ENCODE measurements at places on chromosomes 7 and 10.

DNA sequence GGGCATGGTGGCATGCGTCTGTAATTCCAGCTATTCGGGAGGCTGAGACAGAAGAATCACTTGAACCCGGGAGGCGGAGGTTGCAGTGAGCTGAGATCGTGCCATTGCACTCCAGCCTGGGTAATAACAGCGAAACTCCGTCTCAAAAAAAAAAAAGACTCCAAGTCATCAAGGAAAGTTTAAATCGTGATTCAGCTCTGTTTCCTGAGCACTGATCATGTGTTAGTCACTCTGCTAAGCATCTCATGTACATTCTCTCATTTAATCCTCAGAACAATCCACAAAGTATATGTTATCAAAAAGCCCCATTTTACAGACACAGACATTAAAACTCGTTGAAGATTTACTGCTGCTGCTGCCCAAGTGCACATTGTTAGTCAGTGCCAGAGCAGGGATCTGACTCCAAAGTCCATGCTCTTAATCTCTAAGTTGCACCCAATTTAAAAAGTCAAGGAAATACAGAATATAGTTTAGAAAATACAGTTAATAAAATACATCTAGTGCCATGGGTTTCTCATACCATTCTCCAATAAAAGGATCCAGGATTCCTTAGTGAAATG lies 6.2 kb downstream of the PIK3AP1 start:
- DNase-seq: peak; percentile 13

DNA sequence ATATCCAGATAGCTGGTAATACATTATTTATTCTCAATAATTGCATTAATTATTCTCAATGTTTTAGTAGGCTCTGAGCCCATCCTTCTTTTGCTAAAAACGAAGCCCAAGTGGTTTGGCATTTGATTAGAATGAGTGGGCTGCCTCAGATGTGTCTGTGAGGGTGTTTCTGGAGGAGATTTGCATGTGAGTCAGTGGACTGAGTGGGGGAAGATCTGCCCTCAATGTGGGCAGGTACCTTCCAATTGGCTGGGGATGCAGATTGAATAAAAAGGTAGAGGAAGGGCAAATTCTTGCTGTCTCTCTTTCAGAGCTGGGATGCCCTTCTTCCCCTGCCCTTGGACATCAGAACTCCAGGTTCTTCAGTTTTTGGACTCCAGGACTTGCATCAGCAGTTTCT lies 290.6 kb upstream of the SMIM30 start:
- no peak for DNase-seq

GRCh38 chr10:50624413-50624865 lies 683 bp upstream of the SGMS1 start:
- peak; percentile 89 for DNase-seq

DNA sequence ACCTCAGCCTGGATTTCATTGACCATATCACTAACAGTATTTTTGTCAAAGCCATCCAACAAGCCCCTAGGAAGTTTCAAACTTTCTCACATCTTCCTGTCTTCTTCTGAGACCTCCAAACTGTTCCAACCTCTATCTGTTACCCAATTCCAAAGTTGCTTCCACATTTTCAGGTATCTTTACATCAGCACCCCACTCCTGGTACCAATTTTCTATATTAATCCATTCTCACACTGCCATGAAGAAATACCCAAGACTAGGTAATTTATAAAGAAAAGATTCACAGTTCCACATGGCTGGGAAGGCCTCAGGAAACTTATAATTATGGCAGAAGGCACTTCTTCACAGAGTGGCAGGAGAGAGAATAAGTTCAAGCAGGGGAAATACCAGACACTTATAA lies 571.9 kb upstream of the PHF14 start:
- DNase-seq: no peak

GRCh38 chr7:150412016-150412415 lies 32.9 kb downstream of the ZNF775 start:
- no peak for DNase-seq

DNA sequence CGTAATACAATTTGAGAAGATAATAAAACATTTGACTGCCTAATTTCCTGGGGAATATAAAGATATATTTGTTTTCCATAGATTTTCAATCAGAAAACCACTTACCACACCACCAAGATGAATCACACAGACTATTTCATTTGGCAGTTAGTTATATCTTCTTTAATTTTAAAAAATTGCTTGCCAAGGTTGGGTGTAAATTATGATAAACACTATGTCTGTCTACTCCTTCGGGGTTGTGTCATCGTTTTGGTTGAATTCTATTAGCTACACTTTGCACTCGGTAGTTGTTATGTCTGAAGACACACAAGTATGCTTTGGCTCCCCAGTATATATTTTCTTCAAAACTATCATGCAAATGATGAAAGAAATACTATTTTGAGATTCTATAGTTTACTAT lies 594.8 kb upstream of the SEMA3D start:
- DNase-seq: no peak

- no peak for DNase-seq
Observed at GRCh38 chr10:108275895-108276685, 1111.6 kb upstream of the SORCS1 start.

DNA sequence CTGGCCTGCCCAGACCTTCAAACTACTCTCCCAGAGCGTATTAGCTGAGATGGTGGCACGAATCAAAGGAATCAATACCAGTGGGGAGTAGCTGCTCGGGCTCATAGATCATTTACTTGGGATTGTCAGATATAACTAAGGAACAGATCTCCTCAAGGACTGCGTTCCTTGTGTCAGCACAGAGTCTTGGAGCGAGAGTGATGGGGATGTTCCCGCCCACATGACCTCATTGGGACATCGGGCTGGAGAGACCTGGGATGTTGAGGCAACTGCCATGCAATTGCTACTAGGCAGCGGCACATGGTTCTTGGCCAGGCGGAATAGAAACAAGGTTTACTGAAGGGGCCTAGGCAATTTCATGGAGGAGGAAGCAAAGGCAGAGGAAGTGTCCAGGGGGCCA lies 132.6 kb downstream of the FRMD4A start:
- no peak for DNase-seq

DNA sequence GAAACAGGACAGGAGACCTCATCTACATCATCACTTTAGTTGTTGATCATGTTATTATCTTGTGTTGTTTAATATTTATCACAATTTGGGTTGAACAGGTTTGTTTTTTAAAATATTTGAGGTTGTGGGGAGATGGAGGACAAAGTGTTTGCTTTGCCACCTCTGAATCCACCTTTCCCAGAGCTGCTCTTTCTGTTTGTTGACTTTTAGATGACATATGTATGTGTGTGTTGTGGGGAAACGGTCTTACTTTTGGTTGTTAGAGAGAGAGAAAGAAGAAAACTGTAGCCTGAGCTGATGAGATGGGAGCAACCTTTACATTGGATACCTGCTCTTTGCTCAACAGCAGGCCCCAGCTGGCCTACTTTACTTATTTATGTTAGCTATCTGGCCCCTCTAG lies 19.0 kb upstream of the SLC16A12 start:
- DNase-seq: no peak

DNA sequence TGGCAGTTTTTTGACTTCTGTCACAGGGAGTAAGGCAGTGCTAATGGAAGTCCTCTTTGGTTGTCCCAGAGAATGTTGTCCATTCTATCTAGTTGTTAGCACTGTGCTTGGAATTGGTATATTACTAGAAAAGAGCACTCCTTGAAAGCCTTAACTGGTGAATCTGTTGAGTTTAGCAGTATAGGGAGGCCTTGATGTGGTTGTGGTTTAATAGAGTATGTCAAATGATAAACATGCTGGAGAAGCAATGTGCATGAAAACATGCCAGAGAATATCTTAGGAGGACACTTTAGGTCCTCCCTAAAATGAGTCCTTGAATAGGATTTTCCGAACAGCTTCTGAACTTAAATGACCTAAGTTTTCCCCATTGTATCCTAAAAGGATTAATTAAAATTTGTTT lies 98.6 kb downstream of the BTRC start:
- DNase-seq: no peak

DNA sequence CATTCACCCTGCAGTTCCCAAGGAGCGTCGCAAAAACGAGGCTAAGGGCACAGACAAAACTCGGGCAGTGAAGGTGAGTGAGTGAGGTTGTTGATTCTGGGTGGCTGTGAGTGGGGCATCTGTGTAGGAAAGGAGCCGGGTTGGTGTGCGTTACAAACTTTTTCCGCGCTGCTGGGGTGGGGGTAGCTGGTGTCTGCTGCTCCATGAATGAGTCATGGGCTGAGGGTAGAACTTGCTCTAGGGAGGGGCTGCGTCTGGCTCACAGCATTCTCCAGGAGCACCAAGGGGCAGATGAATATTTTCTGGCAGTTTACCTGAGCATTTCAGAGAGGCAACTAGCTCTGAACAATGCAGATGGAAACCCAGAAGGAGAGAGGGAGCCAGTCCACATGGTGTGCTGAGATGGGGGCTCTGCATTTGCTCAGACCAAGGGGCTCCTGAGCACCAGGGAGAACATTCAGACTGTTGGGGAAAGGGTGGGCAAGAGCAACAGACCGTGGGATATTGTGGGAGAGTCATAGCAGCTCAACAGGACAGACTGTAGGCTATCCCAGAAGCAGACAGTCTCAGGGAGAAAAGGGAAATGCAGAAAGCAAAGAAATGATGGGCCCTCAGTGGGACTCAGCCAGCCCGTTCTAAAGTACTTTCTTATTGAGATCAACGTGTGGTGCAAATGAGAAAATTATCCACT lies 18.8 kb downstream of the NOBOX start:
- no peak for DNase-seq

DNA sequence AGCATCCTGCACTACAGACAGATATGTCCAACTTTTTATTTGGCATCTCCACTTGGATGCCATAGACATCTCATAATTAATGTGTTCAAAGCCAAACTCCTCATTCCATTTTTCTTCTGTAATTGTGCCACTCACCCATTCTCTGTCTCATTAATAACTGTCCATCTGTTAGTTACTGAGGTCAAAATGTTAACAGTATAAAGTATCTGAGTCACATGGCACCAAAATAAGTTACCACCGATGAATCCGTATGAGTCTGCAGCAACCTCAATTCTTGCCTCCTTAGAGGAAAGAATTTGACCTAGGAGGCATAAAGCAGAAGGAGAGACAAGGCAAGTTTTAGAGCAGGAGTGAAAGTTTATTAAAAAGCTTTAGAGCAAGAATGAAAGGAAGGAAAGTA lies 16.5 kb upstream of the NT5C3A start:
- no peak for DNase-seq

- DNase-seq: no peak
Observed at GRCh38 chr10:69218831-69219230, 1.3 kb upstream of the HKDC1 start.

- no peak for DNase-seq
Observed at GRCh38 chr7:38833329-38833728, 75.7 kb downstream of the VPS41 start.

- peak; percentile 69 for DNase-seq
Observed at GRCh38 chr10:79562135-79562756, 2.0 kb upstream of the SFTPA2 start.

GRCh38 chr7:120272701-120273475 lies at the start of gene KCND2:
Gene KCND2, plus strand, starts transcription at chr7:120273175.
- no peak for DNase-seq

DNA sequence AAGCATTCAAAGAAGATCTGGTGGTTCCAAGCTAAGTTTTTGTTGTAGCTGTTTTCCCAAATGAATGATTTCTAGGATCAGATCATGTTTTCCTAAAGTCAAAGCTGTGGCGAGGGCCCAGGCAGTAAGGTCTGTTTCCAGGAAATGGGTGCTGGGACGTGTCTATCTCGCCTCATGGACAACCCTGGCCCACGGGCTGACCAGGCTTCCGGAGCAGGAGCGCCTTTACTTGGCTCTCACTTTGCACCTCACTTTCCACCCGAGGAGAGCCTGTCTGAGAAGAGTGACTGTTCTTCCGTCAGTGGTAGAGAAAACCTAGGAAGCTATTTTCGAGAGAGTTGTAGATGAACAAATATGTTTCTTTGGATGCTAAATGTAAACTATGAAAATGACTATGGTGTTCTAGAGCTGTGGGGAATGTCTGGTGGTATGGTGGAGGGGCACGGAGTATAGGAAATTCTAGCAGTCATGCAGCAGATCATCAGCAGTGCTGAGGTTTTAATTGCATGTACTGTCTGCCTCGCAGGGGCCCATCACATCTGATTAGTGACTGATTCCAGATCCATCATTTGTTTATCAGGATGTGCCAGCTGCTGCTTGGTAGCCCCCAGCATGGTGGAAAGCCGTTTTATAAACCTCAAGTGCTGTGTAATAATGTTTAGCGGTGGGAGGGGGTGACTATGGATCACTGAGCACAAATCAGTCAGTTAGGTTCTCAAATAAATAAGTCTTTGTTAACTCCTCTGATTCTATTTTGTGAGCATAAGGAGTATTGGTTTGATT lies 66.6 kb downstream of the VWC2 start:
- DNase-seq: no peak

DNA sequence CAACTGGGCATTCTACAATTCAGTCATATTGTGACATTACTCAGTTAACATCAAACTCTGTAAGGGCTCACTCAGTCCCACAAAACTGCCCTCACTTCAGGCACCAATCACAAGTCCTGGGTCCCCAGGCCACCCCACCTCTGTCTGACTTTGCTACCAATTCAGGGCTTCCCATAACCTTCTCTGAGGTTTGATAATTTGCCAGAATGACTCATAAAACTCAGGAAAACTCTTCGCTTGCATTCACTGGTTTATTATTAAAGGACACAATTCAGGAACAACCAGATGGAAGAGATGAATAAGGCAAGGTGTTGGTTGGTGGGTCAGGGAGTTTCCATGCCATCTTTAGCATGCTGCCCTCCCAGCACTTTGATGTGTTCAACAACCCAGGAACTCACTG lies 41.3 kb downstream of the AVL9 start:
- DNase-seq: no peak

- peak; percentile 80 for DNase-seq
Observed at GRCh38 chr7:31488562-31489203, 25.2 kb upstream of the ITPRID1 start.

- no peak for DNase-seq
Observed at GRCh38 chr7:33873981-33874750, 31.2 kb upstream of the BMPER start.

DNA sequence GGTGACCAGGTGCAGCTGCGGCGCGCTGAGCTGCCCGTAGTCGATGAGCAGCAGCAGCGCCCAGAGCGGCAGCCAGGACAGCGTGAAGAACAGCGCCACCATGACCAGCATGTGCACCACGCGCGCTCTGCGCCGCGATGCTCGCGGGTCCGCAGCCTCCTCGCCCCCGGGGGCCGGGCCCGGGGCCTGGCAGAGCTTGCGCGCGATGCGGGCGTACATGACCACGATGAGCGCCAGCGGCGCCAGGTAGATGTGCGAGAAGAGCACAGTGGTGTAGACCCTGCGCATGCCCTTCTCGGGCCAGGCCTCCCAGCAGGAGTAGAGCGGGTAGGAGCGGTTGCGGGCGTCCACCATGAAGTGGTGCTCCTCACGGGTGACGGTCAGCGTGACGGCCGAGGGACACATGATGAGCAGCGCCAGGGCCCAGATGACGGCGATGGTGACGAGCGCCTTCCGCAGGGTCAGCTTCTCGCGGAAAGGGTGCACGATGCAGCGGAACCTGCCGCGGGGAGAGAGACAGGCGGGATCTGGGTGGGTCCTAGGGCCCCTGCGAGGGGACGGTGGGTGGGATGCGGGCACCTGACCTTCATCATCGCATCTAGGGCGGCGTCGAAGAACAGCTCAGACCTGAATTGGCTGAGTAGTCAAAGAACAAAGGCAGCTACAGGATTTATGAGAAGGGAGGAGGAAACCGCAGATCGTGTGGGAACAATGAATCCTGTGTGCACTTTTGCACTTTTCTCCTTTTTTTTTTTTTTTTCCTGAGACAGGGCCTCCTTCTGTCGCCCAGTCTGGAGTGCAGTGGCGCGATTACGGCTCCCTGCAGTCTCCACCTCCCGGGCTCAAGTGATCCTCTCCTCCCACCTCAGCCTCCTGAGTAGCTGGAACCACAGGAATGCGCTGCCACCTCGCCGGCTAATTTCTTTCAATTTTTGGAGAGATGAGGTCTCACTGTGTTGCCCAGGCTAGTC lies 22.4 kb upstream of the PPA1 start:
- DNase-seq: peak; percentile 91

All from SK-MEL-5 (cell line).